ENCODE measurements at places on chromosomes 5 and 9.
A peak's percentile ranks its signal among the peaks of the same experiment; 100 is the strongest.

- DNase-seq = no peak
These were observed 51.0 kb downstream of the OTULIN start for GRCh38 chr5:14715481-14715880.

- DNase-seq = no peak
These were observed 35.5 kb downstream of the SERINC5 start for GRCh38 chr5:80220245-80220897.

DNA sequence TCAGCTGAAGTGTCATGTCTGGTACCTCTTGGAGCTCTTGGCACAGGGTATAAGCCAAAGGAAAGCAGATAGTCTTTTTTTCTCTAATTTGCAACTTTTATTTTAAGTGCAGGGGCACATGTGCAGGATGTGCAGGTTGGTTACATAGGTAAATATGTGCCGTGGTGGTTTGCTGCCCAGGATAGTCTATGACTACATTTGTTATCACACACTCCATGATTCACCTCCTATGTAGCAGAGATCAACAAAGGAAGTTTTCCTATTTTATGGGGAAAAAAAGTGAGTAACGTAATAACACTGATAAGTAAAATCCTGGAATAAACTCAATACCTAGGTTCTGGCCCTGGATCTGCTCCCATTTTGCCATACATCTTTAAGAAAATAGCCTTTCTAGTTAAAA, 234.6 kb downstream of the CAAP1 start:
- no peak for DNase-seq

GRCh38 chr9:38670542-38671371, 49.2 kb downstream of the FAM240B start:
- no peak for DNase-seq

- DNase-seq = peak; percentile 21
These were observed 798 bp downstream of the REEP5 start for GRCh38 chr5:112921026-112921832.

- DNase-seq = no peak
These were observed 55.1 kb downstream of the ANKH start for GRCh38 chr5:14816374-14816998.

GRCh38 chr5:375336-375920, 53.9 kb downstream of the AHRR start:
- DNase-seq = no peak

GRCh38 chr9:132731230-132731629, 61.0 kb downstream of the GTF3C4 start:
- no peak for DNase-seq

- DNase-seq = no peak
These were observed 235.9 kb downstream of the FER start for GRCh38 chr5:108983461-108984092.

DNA sequence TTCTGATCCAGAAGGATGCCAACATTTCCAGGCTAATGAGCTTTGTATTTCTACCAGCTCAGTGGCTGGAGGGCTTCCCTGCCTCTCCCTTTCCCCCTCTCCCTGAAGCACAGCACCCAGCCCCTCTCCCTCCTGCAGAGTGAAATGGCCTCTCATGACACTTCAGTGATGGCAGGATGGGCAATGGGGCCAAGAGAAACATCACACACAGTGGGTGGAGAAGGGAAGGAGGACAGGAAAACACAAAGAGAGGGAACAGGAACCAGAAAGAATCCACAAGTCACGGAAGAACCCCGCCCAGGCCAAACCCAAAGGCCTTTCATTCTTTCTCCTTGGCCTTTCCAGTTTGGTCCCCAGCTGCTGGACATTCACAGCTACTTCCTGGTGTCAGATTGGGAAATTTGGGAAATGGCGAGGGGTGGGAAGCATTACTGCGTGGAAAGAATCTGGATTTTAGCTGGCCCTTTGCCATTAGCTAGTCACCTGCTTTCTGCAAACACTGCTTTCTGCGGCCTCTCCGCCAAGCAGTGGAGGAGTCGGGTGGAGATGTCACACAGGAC, 82.6 kb downstream of the GLDC start:
- DNase-seq = no peak

- DNase-seq = no peak
These were observed 74.0 kb downstream of the PCSK5 start for GRCh38 chr9:75964427-75964826.

DNA sequence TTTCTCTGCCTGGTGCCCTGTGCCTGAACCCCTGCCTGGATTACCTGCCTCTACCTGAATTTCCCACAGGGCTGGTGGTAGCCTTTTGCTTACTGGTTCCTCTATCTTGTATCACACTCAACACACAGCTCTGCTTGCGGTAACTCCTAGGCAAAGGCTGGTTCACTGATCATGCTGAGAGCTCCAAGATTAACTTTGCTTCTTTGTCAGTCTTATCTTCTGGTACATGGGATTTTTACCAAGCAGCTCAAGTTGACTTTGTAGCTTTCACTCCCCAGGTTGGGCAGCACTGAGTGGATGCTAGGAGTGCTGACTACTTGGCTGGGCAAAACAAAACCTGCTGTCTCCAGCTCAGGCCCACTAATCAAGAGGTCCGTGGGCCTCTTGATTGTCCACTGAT, 145.9 kb upstream of the GLRA1 start:
- no peak for DNase-seq

DNA sequence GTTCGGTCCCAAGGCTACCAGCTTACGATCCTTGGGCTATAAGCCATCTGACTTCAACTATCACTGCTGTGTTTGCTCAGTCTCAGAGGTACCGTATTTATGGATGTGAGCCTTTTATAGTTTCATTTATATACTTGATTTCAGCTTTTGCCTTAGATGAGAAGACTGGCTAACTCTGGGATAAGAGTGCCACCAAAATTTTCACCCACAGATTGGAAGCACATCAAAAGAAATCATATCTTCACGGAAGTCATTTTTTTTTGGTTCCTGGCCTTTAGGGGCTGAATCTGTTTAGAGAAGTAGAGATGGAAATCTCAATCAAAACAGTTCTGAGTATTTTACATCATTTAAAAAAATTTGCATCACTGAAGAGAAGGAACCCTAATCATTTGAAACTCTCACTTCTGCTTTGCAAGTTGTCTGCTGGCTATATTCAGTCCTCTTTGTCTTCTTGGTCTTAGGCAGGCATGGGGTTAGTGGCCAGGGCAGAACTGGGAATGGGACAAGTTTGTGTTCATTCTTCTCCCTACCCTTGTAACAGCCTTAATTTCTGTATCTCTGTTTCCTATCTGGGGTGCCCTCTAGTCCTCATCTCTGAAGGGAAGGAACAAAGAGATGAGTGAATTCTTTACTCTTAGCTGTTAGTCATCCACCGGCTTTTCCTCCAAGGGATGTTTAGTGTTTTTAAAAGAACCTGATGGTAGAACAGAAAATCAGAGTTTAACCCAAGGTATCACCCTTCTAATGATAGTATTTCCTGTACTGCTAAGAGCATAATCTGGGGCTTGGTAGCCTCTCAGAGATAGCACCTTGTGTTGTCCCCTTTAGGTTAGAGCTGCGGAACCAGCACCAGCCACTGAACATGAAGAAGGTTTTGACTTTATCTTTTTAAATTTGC, 14.1 kb upstream of the TNFAIP8 start:
- DNase-seq = no peak

- no peak for DNase-seq
These were observed 105.8 kb downstream of the ROR2 start for GRCh38 chr9:91844190-91844589.

- DNase-seq = no peak
These were observed 401.0 kb upstream of the ADAMTSL1 start for GRCh38 chr9:18073002-18073401.

DNA sequence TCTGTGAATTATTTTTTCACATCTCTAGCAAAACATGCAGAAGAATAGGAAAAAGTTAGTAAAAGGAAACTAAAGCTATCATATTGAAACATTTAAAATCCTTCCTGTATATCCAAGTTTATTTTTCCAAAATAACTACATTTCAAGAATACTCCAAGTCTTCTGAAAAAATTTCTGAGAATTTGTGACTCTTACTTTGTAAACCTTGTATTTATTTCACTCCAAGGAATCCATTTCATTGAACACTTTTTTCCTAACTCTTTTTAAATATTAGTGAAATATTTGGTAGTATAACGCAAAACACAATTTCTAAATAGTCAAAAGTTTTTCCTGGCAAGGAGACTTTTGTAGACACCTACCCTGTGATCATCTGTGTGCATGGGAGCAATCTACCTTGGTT, 19.3 kb downstream of the ECM2 start:
- no peak for DNase-seq

DNA sequence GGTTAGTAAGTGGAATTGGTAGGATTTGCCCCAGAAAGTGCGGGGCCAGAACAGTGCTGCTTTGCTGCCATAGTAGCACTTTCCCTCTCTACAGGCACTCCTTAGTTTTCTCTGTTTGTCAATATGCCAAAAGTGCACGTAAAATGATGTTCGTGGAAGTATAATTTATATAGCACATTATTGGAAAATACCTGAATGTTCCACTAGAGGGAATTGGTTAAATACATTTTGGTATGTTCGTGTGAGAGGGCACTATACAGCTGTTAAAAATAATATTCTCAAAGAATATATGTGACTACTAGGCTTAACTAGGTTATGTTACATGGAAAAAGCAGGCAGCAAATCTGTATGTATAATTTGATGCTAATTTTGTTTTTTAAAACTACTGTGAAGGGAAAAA, 184.0 kb upstream of the GDNF start:
- no peak for DNase-seq

- DNase-seq = no peak
These were observed 57.5 kb downstream of the CDH18 start for GRCh38 chr5:19930451-19930850.

- DNase-seq = no peak
These were observed 7.2 kb downstream of the GAPT start for GRCh38 chr5:58498340-58498942.

DNA sequence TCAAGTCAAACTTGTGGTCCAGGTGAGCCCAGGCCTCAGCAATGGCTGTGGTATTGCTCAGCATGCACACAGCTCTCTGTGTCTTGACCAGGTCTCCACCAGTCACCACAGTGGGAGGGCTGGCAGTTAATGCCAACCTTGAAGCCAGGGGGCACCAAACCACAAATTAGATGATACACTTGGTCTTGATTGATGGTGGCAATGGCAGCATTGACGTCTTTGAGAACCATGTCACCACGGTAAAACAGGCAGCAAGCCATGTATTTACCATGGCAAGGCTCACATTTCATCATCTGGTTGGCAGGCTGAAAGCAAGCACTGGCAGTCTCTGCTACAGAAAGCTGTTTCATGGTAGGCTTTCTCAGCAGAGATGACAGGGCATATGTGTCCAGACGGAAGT, 40.0 kb downstream of the NIM1K start:
- no peak for DNase-seq

DNA sequence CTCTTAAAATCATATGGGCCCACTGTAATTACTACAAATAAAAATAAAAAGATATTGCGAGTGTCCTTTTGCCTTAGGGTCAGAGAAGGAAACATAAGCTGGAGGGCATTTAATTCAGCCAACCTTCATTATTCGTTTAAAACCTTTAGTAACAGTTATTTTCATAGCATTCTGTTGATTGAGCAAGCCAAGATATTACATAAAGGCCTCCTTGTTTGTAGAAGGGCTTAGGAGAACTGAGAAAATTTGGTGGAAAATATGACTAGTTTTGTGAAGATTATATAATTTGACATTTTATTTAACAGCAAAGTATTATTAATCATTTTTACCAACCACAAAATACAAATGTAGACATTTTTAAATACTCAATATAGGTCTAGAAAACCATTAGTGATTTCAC, 62.2 kb downstream of the COX7C start:
- DNase-seq = no peak

- DNase-seq = no peak
These were observed 3.2 kb upstream of the ENHO start for GRCh38 chr9:34526026-34526425.

DNA sequence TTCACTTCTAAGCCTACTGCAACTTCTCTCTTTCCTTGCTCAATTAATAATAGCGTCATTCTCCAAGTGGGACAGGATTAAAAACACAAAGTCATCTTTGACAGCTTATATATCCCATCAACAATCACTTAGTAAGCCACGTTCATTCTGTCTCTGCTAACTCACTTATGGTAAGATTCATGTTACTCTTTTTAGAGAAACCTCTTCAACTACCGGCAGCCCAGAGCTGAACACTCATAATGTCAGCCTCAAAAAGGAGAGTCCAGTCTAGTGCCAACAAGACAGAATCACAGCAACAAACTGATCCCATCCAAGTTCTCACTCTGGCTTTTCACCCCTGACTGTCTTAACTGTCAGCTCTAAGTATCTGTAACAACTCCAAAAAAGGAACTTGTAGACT, 196.0 kb downstream of the RAB3C start:
- DNase-seq = no peak

DNA sequence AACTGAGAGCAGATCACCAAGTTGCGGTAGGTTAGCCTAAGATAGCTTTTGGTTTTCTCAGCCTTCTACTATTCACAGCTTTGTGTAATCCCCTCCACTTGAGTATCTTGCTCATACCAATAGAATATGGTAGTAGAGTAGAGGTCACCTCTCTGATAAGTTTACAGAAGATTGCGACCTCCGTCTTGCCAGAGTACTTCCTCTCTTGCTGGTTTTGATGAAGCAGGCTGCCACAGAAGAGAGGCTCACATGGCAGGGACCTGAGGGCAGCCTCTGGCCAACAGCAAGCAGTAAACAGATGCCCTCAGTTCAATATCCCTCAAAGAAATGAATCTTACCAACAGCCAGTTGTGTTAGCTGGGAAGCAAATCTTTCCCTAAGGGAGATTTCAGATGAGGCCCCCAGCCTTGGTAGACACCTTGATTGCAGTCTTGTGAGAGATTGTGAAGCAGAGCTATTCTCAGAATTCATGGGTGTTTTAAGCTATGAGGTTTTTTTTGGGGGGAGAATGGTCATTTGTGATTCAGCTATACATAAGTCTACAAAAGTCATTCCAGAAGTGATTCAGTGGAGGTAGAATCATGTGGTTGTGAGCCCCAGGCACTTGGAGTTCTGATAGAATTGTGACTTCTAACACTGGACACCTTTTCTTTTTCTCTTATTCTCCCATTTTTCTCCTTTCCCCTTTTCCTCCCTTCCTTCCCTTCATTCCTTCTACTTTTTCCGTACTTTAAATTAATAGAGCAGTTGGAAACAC, 22.7 kb upstream of the CDKN2B start:
- DNase-seq = no peak

GRCh38 chr5:169550227-169550626, 33.3 kb upstream of the SPDL1 start:
- no peak for DNase-seq

- DNase-seq = no peak
These were observed 18.9 kb downstream of the FREM1 start for GRCh38 chr9:14891332-14891731.

GRCh38 chr9:90343366-90343765, 299.3 kb downstream of the DIRAS2 start:
- no peak for DNase-seq

DNA sequence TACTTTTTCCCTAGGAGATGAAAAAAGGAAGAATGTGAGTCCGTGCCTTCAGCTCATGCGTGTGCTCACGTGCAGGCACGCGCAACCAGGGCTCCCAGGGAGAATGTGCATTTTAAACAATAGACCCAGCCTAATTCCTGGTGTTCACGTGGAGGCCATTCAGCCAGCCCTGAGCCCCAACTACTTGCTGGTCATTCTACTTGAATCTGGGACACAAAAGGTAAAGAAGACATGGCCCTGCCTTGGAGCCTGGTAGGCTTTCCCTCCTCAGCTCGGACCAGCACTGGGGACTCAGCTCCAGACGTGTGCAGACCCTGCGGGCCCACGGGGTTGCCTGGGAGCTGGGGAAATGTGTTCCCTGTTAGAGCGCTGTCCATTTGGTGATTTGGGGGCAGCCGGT, 125.5 kb downstream of the MVB12B start:
- no peak for DNase-seq
